K562 (cell line): ENCODE measurements at places on chromosomes 3 and 15.

DNA sequence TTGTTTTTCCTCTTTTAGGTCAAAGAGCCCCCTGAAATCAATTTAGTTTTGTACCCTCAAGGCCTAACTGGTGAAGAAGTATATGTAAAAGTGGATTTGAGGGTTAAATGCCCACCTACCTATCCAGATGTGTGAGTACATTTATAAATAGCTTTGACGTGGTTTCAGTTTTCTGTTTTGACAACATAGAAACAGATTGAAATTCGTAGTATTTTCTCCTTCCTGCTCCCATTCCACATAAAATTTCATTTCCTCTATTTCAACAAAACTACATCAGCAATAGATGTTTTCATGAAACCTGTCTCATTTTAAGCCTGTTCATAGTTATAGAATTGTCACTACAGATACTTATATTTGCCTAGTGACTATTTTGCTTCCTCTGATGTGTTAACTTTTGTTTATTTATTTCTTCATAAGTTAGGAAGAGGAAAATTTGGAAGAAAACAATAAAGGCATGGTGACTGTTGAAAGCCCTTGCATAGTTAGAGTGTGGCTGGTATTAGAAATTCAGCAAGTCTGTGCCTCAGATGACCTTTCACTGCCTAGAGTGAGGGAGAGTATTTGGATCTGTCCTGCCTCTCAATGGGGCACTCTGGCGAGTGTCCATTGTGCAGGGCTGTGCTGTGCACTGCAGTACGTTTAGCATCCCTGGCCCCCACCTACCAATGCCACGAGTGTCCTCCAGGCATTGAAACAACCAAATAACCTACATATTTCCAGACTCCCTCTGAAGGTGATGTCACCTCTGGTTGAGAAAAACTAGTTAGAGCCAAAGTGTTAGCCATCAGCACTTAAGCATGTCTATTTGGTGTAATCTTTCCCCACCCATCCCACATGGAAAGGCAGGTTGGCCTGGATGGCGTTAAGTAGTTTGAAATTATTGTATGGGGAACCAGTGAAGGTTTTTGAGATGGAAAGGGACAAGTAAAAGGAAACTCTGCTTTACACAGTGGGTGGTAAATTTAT is 5.9 kb downstream of the EIF2AK4 start:
- no peak for DNase-seq

DNA sequence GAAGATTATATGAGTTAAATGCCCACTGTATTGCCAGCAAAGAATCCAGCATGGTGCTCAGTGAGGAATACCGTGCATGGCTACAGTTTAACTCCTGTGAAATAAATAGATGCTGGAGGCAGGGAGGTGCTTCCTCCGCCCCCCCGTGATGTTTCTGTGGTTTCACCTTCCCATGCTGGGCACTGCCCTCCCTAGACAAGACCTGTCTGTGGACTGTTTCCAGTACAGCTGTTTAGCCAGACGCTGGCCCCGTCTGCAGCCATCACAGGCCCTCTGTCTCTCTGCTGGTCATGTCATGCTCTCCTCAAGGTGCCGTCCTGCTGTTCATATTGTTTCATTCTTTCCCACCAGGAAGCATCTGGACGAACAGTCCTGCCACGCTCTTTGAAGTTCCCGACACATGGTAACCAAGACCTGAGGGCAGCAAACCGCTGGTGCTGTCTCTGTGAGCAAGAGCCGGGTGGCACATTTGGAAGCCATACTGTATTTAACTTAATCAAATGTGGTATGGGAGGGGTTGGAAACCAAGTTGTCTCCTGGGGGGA is 31.4 kb downstream of the GOLGA8S start:
- DNase-seq = no peak

DNA sequence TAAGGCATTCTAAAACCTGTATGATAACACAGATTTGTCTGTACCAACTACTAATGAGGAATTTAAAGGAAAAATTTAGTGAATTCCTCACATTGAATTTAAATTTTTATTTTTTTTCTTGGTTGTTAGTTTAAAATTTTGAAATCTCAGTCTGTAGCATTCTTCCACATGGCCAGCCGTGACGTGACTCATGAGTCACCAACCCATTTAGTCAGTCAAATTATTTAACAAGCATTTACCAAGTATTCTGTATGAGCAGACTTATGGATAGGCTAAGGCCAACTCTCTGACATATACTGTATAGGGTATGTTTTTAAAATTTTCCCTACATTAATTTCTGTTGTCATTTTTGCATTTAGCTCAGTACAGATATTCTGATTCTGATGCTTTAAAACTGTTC is 112.9 kb downstream of the CNTN4 start:
- DNase-seq = no peak

DNA sequence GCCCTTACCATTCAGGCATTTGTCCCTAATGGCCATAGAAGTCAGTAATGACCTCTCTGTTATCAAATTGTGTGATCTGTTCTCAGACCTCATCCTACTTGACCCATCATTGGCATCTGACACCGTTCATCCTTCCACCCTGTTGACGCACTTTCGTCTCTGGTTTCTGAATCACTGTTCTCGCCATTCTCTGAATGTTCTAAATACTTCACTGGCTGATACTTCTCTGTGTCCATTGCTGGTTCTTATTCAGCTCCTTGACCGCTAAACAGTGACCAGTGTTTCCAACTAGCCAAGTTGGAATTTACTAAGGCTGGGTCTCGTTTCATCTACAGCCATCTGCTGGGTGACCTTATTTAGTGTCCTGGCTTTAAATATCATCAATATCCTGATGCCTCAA is 2.2 kb downstream of the ACAD9 start:
- DNase-seq = no peak

DNA sequence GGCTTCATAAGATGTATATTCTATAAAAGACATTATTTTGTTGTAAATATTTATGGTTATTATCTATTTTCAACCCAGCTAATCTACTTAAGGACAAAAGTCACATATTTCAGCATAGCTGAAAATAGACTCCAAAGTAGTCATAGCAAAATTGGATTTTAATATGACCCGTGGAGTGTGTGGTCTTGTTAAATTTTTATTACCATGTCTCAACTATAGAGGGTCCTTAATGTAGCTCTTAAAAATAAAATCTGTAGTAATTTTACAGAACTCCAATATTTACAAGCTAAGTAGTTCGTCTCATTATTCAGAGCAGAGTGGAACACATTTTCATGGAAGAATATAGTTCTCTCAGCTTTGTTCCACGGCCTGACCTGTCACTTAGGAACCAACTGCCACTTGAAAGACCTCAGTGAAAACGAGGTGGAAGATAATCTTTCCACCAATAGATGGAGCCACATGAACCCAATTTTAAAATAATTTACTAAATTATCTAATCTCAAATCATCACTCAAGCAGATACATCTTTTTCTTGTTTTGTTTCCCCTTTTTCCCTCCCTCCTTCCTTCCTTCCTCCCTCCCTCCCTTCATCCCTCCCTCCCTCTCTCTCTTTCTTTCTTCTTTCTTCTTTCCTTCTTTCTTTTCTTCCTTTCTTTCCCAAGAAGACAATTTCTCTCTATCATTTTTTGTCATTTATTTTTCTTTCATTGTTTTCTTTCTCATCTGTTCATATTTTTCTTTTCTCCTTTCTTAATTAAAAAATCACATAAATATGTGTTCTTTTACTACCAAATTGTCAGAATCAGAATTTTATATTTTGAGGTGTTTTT is 97.2 kb downstream of the CLDN1 start:
- DNase-seq = no peak

DNA sequence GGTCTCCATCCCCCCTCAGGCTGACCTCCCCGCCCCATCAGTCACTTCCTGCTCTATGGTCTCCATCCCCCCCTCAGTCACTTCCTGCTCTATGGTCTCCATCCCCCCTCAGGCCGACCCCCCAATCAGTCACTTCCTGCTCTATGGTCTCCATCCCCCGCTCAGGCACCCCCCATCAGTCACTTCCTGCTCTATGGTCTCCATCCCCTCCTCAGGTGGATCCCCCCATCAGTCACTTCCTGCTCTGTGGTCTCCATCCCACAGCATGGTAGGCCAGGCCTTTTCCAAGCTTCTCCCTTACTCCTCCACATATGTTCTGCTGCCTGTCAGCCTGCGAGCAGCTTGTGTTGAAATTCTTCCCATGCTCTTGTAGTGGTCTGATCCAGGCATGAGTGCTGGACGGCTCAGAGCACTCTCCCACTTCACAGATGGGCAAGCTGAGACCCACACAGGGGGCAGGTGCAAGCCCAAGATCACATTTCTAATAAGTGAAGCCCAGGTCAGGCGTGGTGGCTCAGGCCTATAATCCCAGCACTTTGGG is 36.8 kb downstream of the BDH1 start:
- DNase-seq = no peak

GRCh38 chr3:39990532-39990931 is 181.1 kb downstream of the MYRIP start:
- peak; percentile 72 for DNase-seq

GRCh38 chr15:69099941-69100340 is 60.5 kb upstream of the GLCE start:
- no peak for DNase-seq

GRCh38 chr3:197371591-197372046 is 73.2 kb upstream of the DLG1 start:
- no peak for DNase-seq

DNA sequence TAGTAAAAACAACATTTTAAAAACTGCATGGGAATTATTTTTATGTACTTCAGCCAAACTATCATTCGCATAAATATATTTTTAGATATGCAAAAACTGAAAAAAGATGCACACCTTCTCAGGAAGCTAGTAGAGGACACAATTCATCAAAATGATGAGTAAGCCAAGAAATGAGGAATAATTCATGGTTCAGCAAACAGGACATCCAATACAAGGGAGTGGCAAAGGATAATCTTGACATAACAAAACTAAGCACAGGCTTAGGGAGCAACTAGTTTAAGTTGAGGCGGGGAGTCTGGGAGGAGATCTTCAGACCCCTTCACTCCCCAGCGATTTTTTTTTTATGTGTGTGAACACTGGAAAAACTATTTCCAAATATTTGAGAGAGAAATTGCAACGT is 93.7 kb downstream of the ZNF280D start:
- DNase-seq = no peak

DNA sequence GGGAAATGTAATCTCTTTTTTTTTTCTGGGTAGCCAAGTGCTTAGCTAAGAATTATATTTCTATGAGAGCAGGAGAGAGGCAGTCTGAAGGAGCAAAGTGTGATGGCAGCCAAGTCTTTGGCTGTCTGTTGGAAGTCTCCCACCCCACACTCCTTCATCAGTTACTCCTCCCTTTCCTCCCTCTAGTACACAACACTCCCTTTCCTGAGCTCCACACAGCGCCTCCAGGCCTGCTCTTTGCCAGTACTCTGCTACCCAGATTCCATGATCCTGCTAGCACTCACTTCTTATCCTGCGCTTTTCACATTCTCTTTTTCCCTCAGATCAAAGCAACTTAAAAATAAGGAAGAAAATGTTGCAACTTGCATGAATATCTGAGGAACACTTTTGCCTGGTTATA is 37.4 kb upstream of the SNRK start:
- no peak for DNase-seq

- no peak for DNase-seq
Observed at GRCh38 chr3:46297658-46298423, 55.6 kb downstream of the CCR3 start.

GRCh38 chr3:356952-357351 is 160.4 kb downstream of the CHL1 start:
- no peak for DNase-seq

DNA sequence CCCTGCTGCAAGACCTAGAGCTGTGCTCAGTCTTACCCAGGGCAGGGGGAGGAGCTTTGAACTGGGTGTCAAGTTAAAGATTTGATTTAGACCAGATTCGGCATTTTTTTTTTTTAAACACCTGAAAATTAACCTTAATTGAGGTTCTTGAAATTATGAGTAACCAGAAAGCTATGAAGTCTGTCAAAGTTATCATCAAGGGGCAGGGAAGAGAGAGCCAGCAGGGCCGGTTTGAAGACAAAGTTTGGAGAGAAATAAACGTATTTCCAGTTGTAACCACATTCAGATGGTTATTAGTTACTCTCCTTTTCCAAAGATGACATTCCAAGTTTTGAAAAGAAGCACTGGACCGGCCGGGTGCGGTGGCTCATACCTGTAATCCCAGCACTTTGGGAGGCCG is 12.0 kb downstream of the TMEM266 start:
- DNase-seq = no peak

GRCh38 chr15:43325039-43325684 is 5.2 kb downstream of the LCMT2 start:
- no peak for DNase-seq

DNA sequence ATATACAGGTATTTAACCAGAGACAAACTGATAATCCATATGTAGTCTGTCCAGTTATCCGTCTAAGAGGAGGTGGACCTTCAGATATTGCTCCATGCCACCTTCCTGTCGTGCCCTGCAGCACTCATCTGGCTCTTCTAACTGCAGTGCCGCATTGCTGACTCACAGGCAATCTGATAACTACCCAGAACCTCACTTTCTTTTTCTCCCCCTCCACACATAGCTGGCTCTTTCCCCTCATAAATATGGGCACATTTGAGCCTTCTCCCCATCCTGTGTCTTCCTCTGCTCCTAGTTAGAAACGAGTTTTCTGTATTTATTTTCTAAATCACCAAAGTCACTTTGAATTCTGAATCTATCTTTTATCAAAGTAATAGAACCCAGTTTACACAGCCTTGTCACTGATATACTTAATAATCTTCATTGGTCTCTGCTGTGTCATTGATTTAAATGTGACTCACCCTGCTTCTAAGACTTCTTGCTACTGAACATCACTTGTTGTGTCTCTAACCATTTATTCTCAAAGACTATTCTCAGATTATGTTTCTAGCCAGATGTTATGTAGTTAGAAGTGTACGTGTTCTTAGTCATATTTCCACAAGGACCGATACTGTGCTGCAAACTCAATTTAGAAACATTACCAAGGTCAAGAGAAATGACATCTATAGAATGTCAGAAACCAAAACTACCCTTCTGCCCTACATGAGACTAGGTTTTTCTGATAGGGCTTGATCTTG is 17.4 kb upstream of the KCNMB2 start:
- no peak for DNase-seq

DNA sequence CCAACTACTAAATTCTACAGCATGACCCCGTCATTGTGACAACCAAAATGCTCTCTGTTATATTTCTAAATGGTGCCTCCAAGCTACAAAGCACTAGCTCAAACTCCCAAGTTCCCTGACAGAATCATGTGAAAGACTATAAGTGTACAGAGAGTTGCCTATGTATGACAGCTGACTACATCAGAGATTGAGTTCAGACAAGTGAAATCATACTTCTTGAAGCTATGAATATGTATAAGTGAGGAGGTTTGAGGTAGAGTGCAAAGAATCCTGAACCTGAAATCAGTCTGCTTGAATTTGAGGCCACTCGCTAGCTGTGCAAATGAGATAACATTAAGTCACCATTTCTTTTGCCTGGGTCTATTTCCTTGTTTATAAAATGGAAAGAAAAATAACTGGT is 63.9 kb upstream of the TP63 start:
- no peak for DNase-seq

GRCh38 chr15:55281517-55282228 is 7.9 kb downstream of the RAB27A start:
- DNase-seq = no peak

GRCh38 chr15:80996247-80996646 is 4.5 kb upstream of the TLNRD1 start:
- DNase-seq = peak; percentile 29

GRCh38 chr3:62672270-62672987 is 202.8 kb downstream of the CADPS start:
- no peak for DNase-seq

- DNase-seq = no peak
Observed at GRCh38 chr3:183339461-183340086, 86.5 kb downstream of the B3GNT5 start.
